Stimulated activated CD8-positive, alpha-beta memory T cell treated with anti-CD3 and anti-CD28 coated beads, Interleukin-7, amount 100 ng/mL, for 1 hour (primary cell): ENCODE measurements at places on chromosomes 3 and 15.

DNA sequence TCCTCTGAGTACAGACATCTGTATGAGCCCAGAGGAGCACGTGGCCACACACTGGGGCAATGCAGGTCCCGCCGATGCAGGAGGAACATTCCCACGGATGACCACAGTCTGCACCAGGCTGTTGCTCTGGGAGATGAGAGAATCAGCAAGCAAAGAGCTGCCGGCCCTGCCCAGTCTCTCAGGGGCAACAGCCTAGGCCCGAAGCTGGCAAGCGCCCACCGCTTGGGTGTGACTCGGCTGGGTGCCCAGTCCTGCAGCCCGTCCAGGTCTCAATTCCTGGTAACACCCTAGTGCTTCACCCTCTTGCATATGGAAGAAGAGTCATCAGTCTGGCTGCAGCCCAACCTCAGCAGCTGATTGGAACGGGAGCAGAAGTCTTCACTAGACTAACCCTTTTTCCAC is 153.7 kb upstream of the HES1 start:
- no peak for DNase-seq

DNA sequence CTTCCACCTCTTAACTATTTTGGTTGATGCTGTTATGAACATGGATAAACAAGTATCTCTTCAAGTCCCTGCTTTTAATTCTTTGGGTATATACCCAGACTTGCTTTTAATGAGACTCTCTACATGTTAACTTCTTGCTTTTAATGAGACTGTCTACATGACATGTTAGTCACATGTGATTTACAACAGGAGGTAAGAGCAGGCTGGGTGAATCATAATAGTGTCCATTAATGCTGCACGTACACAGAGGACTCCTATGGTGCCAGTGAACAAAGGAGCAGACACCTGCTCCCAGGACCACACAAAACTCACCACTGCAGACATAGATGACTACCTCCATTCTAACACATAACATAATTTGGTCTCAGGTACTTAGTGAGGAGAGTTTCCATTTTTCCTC is 273.4 kb upstream of the NSMCE3 start:
- DNase-seq: no peak

DNA sequence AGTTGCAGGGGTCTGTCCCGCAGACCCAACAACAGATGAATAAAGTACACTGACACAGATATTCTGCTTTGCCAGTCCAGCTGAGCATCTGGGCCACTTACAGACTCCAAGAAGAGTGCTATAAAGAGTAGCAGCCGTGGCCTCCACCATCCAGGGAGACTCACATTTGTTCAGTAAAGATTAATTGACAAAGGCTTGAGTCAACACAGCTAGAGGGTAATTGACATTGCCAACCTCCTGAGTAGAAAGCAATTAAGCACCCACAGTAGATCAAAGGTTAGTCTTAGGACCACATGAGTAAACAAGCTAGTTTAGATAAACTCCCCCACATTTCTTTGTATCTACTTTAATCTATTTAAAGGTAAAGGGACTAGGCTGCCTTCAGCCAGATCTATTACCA is 16.3 kb upstream of the CRTC3 start:
- DNase-seq: no peak

DNA sequence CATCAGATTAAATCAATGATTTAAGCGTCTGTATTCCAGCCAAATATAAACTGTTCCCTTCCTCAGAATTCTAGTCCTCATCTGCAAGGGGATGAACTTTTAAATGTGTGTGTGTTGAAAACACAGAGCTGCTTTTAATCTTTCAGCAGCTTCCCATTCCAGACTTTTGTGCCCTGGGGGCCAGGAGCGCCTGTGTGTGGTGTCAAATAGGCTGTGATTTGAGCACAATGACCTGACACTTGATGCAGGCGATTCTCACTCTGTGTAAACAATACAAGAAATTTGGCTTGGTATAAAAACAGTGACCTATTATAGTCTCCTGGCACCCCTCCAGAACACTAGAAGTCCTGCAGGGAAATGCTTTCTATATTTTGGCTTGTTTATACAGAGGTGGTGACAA is 274.6 kb upstream of the ROPN1 start:
- DNase-seq: no peak

DNA sequence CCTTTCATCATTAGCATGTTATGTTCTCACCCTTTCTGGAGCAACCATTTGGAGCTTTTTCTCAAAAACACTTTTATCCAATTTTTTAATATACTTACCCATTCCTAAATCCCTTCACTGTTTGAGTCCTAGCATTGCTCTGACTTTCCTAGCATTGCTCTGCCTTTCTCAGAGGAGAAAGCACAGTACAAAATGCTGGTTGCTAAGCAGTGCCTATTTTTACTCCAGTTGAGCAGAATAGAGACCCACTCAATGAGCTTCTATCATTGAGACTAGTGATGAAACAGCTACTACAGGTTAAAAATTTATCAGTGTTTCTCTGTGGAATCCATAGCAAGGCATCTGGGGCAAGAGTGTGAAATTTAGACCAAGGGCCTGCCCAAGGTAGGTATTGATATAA is 21.8 kb upstream of the IL1RAP start:
- DNase-seq: no peak

DNA sequence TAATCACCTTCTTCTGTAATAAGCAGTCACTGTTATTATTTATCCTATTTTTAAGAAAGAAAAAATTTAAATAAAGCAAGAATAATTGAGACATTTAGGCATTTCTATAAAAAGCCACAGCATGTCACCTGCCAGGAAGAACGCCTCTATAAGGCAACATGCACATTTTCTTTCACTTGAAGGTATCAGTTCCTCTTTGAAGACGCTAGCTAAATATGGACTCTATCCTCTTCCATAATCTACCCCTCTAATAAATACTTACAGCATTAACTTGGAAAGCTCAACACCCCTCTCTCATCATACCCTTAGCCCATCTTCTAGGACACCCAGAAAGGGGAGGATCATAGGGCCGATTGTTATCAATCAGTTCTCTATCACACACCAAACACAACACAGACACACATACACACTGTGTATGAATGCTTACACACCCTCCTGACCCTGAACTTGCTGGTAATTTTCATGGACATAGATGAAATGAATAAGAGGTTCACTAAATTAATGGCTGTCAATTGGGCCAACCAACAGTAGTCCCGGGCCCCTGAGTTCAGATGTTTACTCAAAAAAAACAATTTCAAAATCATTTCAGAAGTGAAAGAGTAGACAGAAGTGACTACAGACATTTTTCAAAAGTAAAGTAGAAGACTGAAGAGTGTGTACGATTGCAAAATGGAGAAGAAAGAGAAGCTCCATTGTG is 102.5 kb downstream of the ZMAT3 start:
- DNase-seq: no peak

DNA sequence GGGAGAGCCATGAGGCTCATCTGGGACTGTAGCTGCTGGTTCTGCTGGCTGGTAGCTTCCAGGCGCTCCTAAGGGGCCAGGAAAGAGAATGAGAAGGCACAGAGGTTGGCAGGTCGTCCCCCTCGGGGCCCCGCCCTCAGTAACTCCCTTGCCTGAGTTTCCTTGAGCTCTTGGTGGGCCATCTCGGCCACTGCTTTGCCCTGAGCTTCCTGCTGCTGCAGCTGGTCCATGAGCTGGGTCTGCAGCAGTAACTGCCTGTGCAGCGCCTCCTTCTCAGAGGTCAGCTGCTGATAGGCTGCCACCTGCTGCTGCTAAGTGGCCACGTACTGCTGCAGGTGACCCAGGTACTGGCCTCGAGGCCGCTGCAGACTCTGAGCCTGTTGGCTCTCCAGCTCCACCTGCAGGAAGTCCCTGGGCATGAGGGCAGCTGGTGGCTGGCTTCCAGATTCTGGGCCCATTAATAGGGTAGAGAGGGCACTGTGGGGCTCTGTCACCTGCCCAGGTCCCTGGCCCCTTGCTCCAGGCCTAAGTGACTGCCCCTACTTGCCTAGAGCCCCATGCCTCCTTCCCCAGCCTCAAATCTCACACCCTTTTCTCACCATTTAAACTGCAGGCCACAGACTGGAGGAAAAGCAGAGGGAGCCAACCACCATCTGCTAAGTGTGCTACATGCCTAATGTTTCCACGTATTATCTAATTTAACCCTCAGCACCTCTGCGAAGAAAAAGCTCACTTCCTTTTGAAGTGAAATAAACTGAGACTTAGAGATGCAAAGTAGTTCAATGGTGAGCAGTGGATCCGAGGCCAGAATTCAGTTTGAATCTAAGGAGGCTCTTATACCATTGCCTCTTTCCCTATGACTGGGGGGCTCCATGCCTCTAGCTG is 10.8 kb upstream of the VPS33B start:
- DNase-seq: no peak

GRCh38 chr3:56467108-56467507 is 1.2 kb downstream of the ERC2 start:
- DNase-seq: no peak

DNA sequence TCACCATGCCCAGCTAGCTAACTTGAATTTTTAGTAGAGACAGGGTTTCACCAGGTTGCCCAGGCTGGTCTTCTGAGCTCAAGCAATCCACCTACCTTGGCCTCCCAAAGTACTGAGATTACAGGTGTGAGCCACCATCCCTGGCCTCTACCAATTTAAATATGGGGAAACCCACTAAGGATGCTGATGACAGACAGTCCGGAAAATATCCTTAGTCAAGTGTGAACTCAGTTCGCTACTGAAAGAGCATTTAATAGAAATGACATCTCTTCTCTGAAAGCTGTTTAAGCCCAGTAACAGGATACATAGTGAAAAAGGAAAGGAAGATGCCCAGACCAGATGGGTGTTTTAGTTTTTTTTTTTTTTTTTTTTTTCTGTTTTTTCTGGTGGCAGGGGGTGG is 7.7 kb upstream of the GRAMD2A start:
- no peak for DNase-seq

- no peak for DNase-seq
Observed at GRCh38 chr3:151199554-151200438, 3.2 kb downstream of the GPR171 start.

DNA sequence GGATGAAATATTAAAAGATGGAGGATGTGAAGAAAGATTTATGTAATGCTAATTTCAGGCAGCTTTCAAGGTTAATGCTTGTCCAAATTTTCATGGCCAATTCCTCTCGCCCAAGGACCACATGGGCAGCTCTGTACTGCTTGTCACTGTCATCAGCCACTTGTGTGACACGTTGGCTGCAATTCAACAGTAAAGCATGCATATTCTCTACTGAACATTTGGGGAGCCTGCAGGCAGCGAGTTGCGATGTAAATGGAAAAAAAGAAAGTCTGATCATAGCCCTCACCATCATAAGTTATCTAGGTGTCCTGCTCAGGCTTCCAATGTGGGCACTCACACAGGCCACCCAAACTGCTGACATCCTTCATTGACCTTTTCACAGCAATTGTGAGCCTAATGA is 1026.8 kb upstream of the NR2F2 start:
- DNase-seq: no peak
